Stimulated activated CD4-positive, alpha-beta T cell treated with anti-CD3 and anti-CD28 coated beads, Interleukin-15, amount 100 ng/mL, for 1 hour (primary cell): ENCODE measurements at places on chromosomes 12 and 14.

- DNase-seq, result no peak
These were observed 5.1 kb downstream of the ARF6 start for GRCh38 chr14:49897965-49898364.

DNA sequence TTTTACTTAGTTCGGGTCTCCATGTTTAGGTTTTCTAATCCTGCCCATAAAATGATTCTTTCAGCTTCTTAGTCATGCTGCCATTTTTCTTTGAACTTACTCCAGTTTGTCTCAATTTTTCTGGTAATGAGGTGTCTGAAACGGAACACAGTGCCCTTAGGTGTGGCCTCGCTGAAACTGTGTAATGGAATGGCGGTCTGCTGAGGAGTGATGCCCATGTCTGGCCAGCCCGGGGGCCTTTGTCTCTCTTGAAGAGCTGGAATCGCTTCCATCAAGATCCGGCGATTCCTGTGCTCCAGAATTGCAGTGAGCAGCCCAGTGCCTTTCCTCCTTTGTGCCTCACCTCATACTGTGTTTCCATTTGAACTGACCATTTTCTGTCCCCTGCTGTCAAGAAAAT lies 112.5 kb downstream of the FBXL14 start:
- DNase-seq, result no peak

- no peak for DNase-seq
These were observed 53.3 kb downstream of the C2CD5 start for GRCh38 chr12:22491034-22491433.

DNA sequence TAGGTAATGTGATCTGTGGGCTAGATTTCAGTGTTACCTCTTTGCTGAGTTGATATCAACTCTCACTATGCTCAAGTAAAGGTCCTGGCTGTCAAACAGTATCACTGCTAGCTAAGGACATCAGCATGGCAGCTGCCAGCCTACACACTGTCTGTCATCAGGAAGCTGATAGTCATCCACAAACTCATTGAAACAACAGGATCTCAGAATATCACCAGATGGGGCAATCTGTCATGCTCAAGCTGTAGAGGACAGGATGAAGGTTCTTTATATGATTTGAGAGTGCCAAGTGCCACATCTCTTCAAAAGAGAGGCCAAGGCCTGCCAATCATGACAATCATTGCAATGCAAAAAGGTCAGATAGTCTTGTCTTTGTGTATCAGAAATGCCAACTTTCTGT lies 811.5 kb upstream of the SEL1L start:
- DNase-seq, result no peak

- no peak for DNase-seq
These were observed 690 bp upstream of the DTX3 start for GRCh38 chr12:57603815-57604453.
